ENCODE measurements at places on chromosomes 12 and 14. TPM values are rescaled to one million over a fixed set of nuclear protein-coding genes. Genes with fewer than 3 reads are reported as not detected.

DNA sequence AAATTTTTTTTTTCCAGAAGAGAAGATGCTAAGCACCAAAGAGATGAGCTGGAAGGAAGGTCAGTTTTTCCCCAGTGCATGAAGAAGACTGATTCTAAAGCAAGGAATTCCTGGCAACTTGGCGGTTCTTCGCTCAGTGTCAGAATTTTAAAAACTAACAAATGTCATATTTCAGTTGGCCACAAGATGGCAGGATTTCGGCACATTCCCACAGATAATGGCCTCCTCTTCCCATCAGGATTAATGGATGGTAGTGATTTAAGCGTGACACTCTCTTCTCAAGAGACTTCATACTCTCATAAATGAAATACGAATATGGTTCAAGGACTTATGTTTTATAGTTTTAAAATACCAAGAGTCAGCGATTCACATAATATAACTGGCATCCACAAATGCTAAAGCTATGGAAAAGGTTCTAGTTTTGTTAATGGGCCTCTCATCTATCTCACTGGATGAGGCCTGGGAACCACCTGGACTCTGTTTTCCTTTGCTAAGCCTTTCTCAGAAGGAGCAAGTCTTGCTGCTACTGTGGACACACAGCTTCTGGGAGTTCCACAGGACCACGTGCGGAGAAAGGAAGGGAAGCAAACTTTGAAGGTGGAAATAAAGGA, 46.1 kb upstream of the PTPRO start:
- no peak for DNase-seq

- DNase-seq, result no peak
These were observed 382.8 kb downstream of the ADAMTS20 start for GRCh38 chr12:43169115-43169681.

Gene TMTC2
- 37.9 TPM for total RNA-seq

GRCh38 chr14:64910847-64911495, 3.3 kb upstream of the CHURC1 start:
- DNase-seq, result no peak

DNA sequence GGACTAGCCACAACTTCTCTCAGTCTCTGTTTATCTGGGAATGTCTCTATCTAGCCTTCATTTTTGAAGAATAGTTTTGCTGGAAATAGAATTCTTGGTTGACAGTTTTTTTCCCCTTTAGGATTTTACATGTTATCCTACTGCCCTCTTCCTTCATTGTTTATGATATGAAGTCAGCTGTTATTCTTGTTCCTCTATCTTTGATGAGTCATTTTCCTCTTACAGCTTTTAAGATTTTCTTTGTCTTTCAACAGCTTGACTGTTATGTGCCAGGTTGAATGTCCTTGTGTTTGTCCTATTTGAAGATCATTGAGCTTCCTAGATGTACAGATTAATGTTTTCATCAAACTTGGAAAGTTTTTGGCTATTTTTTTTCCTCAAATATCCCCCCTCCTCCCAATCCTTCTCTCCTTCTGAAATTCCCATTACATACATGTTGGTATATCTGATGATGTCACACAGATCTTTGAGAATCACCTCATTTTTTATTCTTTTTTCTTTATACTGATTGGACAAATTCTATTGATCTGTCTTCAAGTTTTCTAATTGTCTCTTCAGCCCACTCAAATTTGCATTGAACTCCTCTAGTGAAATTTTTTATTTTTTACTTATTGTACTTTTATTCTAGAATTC, 4.5 kb upstream of the GOLGA5 start:
- no peak for DNase-seq

GRCh38 chr12:28104316-28104715, 85.9 kb upstream of the CCDC91 start:
- DNase-seq, result no peak

Gene CLEC4C
- total RNA-seq, result not detected

DNA sequence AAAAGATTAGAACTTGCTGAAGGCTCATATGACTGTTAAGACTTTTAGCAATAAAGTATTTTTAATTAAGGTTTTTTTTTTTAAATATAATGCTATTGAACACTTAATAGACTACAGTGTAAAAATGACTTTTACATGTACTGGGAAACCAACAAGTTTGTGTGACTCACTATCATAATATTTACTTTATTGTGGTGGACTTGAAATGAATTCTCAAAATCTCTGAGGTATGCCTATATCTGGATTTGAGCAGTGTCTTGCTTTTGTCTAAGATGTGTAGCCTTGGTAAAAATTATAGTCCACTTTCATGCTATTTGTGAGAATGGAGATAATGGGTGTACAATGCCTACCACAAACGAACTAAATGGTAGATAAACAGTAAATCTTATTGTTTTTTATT, 33.9 kb upstream of the NAV3 start:
- DNase-seq, result no peak

GRCh38 chr12:64090047-64090446, 132.0 kb downstream of the KICS2 start:
- DNase-seq, result no peak

DNA sequence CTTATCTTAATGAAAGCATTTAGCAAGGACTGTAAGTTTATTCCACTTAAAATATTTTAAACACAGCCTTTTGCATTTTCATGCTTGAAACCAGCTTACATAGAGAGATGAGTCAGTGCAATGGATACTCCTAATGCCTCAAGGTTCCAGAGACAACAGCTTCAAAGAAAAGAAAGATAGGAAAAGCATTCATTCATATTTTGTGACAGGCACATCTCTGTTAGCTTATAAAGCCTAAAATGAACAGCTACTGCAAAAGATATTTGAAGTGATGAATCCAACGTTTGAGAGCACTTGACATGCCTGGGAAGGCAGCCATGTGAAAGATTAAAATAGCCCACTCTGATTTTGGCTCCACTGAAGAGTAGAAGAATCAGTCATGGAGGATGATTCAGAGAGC, 814.5 kb downstream of the RPS29 start:
- no peak for DNase-seq

Gene HHIPL1
- total RNA-seq, result 1.6 TPM

DNA sequence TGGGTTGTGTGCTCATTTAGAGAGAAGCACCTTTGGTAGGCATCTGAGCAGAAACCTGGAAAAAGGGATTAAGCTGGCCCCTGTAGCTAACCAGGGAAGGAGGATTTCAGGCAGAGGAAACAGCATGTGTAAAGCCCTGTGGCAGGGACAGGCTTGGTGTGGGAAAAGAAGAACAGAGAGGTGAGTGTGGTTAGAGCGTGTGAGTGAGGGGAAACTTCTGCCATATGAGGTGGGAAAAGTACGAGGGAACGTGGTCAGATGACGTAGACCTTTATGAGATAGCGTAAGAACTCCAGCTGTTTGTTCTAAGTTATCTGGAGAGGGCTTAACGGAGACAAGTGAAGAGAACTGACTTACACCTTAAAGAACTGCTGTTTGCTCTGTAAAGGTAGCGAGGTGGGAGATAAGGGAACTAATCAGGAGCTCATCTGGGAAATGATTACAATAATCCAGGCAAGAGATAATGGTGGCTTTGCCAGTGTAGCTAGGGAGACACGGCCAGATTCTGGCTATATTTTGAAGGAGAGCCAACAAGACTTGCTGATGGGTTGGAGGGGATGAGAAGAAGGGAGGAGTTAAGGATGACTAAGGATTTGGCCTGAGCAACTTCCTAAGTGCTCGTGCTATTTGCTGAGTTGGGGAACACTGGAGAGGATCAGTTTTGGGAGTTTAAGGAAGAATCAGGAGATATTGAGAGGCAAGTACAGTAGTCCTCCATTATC, 234.0 kb downstream of the ETNK1 start:
- no peak for DNase-seq

GRCh38 chr12:38588624-38589305, 272.2 kb downstream of the ALG10B start:
- no peak for DNase-seq

DNA sequence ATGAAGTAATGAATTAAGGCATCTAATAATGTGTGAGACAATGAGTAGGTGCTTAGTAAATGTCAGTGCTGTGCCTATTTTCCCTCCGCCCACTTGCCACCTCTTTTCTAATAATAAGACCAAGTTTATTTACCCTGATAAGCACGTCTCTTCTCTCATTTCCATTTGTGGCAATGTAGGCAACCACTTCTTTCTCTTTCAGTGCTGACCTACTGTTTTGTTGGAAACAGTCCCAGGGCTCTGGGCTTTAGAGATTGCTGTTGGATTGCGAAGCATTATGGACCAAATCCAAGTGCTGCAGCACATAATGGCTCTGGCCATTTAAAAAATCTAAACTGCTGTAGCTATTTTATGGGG, 141.3 kb upstream of the PLEKHG7 start:
- DNase-seq, result no peak

DNA sequence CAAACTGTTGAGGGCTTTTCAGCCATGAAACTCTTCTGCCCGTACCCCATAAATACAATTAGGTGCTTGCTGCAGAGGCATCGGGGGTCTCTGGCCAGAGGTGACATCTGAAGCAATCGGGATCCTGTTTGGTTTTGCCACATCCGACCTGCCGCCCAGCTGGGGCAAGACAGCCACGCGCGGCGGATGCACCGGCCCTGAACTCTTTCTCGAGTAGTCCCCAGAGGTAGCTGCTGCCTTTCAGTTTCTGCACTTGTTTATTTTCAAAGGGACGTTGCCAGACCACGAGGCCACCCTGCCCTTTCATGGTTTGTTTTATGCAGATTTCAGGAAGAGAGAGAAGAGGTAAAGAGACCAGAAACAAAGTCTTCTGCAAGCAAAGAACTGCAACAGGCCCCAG, 10.6 kb upstream of the MLXIP start:
- no peak for DNase-seq

GRCh38 chr14:71168564-71169427, 261.5 kb downstream of the PCNX1 start:
- no peak for DNase-seq

- DNase-seq, result no peak
These were observed 36.0 kb upstream of the ESRRB start for GRCh38 chr14:76339728-76340615.

GRCh38 chr14:65972346-65972870, 513.8 kb upstream of the CCDC196 start:
- no peak for DNase-seq

Gene RPS6KL1
- total RNA-seq, result 5.1 TPM

Gene GPX2
- total RNA-seq, result 0.69 TPM

DNA sequence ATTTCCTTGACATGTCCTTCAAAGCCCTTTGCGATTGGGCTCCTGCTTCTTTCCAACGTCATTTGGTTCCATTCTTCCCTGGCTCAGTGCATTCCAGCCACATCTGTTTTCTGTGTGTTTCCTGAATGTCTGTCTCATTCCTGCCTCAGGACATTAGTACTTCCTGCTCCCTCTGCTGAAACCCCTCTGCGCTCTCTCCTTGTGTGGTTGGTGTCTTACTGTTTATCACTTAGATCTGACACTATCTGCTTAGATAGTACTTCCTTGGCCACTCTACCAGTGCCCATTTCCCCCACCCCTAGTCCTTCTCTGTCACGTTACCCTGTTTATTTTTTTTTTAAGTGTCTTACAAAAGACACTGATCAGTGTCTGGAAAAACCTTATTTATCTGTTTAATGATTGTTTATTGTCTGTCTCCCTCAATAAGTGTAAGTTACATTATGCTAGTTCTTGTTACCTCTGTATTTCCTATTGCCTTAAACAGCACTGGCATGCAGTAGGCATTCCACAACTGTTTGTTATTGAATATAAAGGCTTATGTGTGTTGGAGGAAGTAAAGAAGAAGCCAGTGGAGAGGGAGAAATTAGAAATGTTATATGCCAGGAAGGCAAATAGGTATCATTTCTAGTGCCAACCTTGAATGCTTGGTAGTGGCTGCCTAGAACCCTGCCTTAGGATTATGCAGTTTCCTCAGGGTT, 21.5 kb downstream of the DYRK2 start:
- DNase-seq, result no peak

All from upper lobe of right lung (tissue), 1 donor.